Fibroblast of skin of abdomen (primary cell): ENCODE measurements at places on chromosomes 4 and X.

DNA sequence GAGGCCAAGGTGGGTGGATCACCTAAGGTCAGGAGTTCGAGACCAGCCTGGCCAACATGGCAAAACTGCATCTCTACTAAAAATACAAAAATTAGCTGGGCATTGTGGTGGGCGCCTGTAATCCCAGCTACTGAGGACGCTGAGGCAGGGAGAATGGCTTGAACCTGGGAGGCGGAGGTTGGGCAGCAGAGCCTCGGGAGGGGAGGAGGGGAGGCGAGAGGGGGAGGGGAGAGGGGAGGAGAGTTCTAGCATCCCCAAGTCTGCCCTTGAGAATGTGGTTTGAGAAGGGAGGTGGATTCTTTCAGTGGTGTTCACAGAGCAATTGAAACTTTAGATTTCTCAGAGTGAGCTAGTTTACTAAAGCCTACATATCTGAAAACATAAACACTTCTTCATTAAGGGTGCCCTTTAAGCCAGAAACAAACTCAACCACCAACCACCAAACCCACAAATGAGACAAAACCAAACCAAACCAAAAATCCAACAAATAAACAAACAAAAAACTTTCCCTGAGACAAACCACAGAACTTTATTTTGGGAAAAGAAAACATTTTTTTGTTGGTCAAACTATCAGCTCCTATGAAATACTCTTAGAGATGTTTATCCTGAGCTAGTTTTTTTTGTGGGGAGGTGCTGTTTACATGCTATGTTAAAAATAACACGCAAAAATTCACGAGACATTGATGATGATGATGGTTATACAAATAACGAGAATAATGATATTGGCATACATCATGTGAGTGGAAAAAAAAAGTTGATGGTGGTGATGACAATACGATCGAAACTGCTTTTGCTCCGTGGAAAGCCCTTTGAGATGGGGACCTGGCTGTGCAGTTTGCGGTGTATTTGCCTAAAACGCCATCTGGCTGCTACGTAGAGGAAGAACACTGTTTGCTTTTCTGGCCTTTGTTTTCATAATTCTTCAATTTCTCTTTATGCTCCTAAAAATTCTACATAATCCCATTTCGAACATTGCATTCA lies 98.2 kb upstream of the PRKX start:
- DNase-seq: peak; percentile 31

GRCh38 chr4:68617003-68617698 lies 41.0 kb upstream of the UGT2B17 start:
- DNase-seq: no peak

DNA sequence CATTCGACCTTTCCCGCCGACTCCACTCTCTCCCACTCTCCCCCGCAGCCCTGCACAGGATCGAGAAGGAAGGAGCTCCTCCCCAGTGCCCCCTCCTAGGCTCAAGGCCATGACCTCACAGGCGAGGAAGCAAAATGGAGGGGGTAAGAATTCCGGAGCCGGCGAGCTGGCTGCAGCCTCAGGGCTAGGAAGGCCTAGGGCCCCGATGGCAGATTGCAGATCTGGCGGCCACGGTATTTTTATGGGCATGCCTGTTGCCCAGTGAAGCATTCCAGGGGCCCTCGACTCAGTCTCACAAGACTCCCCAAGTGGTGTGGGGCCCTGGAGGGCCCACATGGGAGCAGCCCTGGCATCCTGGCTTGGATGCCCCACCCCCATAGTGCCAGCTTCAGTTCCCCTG lies 942 bp upstream of the L1CAM start:
- DNase-seq: no peak

DNA sequence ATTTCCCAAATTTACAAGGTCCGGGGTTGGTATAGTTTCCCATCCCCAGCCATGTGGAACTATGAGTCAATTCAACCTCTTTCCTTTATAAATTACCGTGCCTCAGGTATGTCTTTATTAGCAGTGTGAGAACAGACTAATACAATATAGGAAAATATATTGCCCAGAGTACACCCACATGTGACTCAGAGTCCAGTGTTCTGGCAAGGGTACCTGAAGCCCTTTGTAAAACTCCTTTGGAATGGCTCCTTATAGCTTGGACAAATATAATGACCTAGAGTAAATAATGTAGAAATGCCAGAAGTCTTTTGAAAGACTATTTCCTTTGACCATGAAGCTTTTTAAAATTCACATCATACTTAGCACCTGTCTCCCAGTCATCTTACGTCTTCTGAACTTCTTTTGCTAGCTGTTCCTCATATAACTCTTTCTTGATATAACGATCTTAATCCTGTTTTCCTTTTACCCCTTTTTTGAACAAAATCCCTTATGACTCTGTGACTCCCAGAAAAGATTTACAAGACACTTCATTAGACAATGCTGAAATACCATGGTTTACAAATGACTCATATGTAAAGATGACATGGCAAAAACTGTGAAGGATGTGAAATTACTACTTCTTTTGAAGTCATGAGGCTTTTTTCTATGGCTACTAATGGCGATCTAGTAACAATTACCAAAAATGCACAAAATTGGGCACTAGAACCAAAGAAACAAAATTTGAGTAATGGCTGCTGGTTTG lies 408.9 kb downstream of the NAP1L3 start:
- no peak for DNase-seq

GRCh38 chr4:138870737-138871554 lies 144.6 kb upstream of the NOCT start:
- peak; percentile 74 for DNase-seq

GRCh38 chr4:80446248-80446647 lies 110.7 kb downstream of the CFAP299 start:
- DNase-seq: peak; percentile 31

- peak; percentile 83 for DNase-seq
These were observed 103.6 kb downstream of the PRKX start for GRCh38 chrX:3609810-3610209.

DNA sequence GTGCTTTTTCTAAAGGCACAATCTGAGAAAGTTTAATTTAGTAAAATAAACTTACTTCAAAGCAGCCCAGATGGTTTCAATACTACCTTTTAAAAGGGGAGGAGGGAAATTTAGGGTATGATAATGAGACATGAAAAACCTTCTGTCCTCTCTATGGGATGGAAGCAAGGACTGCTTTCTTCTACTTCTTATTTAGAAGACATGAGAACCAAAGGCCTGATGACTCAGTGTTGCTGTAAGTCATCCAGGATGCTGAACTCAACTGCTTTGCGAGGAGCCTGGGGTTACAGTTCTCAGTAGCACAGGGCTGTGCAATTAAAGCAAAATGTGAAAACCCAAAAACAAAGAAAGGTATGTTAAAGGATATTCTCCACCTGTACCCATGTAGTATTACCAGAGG lies 140.8 kb upstream of the EDNRA start:
- peak; percentile 79 for DNase-seq
